ENCODE measurements at places on chromosomes 12 and 14. TPM values are rescaled to one million over a fixed set of nuclear protein-coding genes. Genes with fewer than 3 reads are reported as not detected.

GRCh38 chr14:20002319-20002718 lies 356 bp downstream of the OR4Q2 start:
- DNase-seq: no peak

- no peak for DNase-seq
Measured at GRCh38 chr14:26773906-26774593, 176.2 kb upstream of the NOVA1 start.

- DNase-seq: no peak
Measured at GRCh38 chr14:101781240-101782061, 19.9 kb downstream of the PPP2R5C start.

DNA sequence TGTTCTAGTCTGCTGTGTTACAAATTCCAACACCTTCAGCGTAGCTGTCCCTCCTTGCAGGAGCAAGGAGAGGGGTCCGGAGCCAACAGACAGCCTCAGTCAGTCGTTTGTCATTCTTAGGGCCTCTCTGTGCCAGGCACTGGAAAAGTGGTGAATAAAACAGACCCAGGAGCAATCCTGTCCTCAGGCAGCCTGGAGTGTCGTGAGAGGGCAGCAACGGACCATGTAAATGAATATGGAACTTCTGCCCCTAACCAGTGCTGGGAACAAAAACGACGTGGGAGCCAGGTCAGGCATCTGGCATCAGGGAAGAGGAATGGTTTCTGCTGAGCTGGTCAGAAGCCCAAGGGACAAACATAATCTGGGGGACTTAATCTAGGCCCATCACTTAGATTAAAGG lies 64.8 kb upstream of the PSMC1 start:
- no peak for DNase-seq

GRCh38 chr14:33271891-33272290 lies 333.2 kb downstream of the NPAS3 start:
- DNase-seq: no peak

GRCh38 chr12:26851031-26851809 lies 18.2 kb upstream of the ITPR2 start:
- no peak for DNase-seq

- DNase-seq: no peak
Measured at GRCh38 chr14:106378191-106378590, 851.8 kb downstream of the TMEM121 start.

DNA sequence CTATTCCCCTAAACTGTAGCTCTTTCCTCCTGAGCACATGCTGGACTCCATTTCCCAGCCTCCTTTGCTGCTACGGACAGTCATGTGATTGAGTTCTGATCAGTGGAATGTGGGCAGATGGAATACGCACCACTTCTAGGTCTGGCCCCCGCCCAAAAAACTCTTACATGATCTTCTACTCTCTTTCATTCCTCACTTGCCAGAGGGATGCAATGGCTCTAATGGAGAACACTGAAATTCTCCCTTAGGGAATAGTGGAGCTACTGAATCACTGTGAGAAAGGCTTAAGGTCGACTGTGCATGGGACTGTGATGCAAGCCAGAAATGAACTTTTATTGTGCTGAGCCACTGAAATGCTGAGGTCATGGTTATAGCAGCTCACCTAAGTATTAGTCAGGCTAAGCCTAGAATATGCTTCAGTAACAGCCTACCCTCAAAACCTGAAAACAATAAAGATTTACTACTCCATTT lies 13.0 kb upstream of the TMED2 start:
- DNase-seq: peak; percentile 32

DNA sequence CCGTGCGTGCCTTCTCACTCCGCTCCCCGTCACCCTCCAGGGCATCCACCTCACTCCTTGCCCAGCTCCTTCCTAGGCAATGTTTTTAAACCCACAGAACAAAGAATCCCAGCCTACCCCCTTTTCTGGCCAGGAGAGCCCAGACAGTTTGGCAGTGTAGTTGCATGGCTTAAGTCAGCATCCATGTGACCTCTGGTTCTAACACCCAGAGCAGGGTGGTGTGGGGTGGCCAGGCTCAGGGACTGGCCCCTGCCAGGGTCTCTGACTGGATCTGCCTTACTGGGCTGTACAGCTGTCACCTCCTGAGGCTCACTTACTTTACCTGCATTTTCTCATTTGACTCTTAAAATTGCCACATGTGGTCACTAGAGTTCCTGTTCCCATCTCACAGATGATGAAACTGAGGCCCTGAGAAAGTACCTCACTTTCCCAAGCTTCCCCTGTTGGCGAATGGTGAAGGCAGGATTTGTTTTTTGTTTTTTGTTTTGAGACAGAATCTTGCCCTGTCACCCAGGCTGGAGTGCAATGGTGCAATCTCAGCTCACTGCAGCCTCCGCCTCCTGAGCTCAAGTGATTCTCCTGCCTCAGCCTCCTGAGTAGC lies 18.3 kb downstream of the SDS start:
- no peak for DNase-seq

DNA sequence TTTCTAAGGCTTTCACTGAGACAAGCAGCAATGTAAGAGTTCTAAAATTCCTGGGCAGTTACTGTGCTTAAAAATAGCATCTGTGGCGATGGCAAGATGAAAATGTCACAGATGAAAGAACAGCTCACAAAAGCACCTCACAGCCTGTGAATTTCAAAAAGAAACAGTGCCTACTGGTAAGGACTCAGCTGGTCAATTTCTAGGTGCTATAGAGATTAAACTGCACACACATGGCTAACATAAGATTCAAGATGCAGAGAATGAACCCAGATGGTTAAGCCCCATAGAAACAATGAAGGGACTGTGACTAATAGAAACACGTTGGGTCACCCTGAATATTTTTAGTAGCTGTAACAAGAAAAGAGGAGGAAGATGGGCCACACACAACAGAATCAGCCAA lies 12.0 kb upstream of the IL26 start:
- no peak for DNase-seq

GRCh38 chr14:90742252-90742651 lies 74.0 kb downstream of the TTC7B start:
- DNase-seq: no peak

DNA sequence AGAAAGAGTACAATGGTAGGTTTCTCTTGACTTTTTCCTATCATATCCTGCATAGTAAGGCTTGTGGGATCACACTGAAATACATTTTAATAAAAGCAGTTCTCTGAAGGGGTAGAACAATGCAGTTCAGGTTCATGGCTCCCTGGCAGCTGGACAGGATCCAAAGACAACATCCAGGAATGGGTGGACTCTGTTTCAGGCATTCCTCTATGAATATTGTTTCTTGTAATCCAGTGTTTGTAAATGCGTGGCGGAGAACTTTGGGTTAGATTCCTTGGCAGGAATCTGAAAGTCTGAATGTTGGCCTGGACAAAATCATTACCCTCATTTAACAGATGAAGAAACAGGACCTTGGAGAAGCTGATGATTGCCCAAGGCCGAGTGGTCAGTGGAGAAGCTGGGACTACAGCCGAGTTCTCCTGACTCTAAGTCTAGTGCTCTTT lies 43.5 kb downstream of the SYNE2 start:
- peak; percentile 64 for DNase-seq

DNA sequence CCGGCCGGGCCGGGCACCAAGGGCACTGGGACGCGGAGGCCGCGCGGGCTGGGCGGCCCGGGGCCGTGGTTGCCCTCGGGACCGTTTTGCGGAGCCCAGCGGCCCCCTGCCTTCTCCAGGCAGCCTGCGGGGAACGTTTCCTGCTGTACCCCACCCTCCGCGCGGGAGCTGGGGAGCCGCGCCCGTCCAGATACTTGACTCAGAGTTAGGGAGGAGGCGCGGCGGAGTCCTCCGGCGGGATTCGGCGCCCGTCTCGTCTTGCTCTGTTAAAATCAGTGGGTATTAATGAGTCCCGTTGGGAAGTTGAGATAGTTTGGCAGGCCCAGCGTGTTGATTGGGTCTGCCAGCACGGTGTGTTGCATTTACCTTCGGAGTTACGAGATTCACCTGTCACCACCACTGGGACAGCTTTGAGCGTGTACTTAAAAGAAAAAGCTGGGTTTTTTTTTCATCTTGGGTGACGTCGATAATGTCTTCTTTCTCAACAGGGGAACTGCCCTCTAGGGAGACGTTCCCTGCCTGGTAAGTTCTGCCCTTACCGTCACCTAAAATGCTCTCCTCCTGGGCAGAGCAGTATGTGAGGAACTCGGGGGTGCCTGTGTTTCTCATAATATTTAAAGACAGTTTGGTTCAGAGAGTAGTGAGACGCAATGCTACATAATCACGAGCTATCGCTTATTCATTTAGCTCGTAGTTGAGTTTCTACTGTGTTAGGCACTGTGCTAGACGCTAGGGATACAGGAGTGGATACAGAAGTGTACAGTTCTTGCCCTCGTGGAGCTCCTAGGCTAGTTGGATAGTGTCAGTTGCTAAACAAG lies 596 bp downstream of the DLST start:
- peak; percentile 60 for DNase-seq

GRCh38 chr12:100127766-100128511 lies 14.7 kb downstream of the BLTP3B start:
- DNase-seq: no peak

DNA sequence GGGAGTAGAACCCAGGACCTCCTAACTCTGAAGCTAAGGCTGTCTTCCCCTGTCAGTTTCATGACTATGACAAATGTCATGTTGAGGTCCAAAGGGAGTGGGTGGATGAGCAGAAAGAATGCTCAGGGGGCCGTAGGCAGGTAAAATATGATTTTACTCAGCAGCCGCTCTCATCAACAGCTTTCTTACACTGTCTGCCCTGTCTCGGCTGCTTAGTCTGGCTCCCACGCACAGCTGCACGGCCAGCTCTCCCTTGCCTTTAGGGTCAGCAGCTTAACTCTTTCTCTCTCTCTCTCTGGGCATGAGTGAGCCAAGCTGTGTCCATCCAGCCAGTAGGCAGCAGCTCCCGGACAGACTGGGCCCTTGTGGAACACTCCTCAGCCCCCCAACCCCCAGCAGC lies 95.2 kb downstream of the GCH1 start:
- peak; percentile 36 for DNase-seq

GRCh38 chr14:105157872-105158271 lies 10.7 kb downstream of the JAG2 start:
- DNase-seq: no peak

DNA sequence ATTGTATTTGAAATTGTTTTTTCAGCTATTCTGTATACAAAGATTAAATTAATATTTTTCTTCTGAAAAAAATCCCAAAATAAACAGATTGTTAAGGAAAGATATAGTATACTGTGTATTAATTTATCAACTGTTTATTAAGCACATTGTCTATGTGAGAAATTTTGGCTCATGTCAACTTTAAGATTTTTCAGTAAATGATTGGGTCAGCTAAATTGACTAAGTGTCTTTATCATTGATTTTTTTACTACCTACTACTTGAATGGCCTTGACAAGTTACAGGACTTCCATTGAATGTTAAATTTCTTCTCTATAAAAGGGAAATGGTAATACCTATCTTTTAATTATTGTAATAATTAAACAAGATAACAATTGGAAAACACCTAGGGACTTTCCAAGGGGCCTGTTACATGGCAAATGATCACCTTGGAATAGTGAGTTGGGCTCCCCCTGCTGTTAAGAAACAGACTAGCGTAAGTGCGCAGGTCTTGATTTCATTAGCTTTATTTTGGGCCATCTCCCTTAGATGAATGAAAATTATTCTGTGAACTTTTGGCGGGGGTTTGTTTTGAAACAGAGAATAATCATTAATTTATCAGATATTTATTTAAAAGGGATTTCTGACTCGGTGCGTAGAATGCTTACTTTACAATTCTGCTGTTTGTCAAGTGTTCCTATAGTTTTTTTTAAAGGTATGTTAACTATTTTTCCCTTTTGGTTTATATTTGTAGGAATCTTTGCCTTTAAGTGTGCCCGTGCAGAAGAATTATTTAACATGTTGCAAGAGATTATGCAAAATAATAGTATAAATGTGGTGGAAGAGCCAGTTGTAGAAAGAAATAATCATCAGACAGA lies 14.5 kb upstream of the CCT2 start:
- peak; percentile 75 for DNase-seq

DNA sequence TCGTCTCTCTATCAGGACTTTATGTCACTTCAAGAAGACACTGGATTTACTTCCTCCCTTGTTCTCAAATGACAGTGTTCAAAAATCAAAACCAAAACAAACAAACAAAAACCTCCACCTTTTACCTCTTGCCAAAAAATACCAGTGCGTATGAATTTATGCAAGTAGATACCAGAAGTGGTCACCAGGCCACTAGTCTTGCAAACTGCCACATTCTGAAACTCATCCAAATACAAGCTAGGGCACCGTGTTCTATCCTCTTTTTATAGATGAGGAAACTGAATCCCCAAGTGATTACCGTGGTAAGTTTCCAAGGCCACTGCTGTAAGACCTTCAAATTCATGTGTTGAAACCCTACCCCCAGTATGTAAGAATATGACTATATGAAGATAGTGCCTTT lies 343.9 kb upstream of the KITLG start:
- no peak for DNase-seq

- DNase-seq: no peak
Measured at GRCh38 chr12:21323736-21324135, 11.0 kb downstream of the SLCO1A2 start.

DNA sequence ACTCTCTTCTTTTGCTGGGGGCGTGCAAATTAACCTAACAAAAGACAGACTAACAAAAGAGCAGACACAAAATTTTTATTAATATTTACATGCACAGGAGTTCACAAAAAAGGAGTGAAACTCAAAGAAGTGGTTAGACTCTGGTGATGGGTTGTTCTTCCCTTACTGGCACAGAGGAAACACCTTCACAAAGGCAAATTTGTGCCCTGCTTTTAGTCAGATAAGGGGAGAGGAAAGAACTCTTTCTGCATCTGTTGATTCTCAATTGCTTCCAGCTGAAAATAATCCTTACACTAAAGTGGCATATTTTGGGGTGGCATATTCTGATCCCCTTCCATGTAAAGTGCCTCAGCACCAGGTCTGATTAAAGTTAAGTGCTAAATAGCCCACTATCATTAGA lies 190.2 kb upstream of the AMIGO2 start:
- no peak for DNase-seq

GRCh38 chr12:69210661-69211060 lies 28.7 kb upstream of the CPSF6 start:
- DNase-seq: no peak

- DNase-seq: no peak
Measured at GRCh38 chr12:88431246-88431645, 149.0 kb downstream of the KITLG start.

DNA sequence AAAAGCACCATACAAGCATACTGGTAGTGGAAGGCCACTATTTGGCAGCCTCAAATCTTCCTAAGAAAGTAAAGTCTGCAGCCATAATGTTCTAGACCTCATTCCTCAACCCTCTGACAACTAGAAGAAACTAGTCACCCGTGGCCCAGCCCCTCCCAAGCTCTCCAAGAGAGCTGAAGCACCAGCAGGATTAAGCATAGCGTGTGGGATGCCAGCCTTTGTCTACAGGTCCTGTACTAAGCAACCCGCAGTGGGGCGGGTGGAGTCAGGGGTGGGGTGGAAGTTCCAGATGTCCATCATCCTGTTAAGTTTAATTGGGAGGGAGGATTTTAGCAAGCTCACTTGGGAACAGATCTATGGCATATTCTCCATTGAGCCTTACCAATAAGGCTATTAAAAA lies 14.2 kb downstream of the SLC11A2 start:
- DNase-seq: peak; percentile 43

- DNase-seq: no peak
Measured at GRCh38 chr12:53288322-53288721, 7.0 kb upstream of the PFDN5 start.

Gene JDP2
- polyA plus RNA-seq: 14.0 TPM

Gene C1S
- 271 TPM for polyA plus RNA-seq

Gene WSCD2
- 0.94 TPM for polyA plus RNA-seq

Gene RNASE1
- 1,880 TPM for polyA plus RNA-seq

Gene DDX23
- 69.4 TPM for polyA plus RNA-seq

Gene FIGNL2
- polyA plus RNA-seq: 1.1 TPM

All from testis (tissue), 5 donors.